ENCODE measurements at places on chromosomes 3 and 15.

DNA sequence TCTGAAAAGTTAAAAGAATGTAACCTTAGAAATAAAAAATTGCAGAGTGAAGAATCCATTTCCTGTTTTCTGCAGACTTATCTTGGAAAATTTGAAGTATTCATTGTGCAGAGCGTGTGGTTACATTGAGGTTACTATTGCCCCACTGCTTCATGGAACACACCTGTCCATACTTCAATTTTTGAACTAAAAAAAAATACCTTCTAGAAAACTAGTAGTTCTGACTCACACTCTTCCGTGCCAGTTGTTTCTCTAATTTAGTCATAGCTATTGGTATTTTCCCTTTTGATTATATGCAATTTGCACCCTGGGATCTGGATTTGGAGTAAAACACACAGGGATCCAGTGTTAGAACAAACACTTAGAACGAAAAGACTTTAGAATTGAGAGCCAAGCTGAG is 111.8 kb upstream of the LYSMD4 start:
- peak; percentile 32 for DNase-seq

GRCh38 chr3:105915524-105915923 is 46.7 kb upstream of the CBLB start:
- no peak for DNase-seq

GRCh38 chr15:74213858-74214284 is 11.3 kb upstream of the STRA6 start:
- DNase-seq, result no peak

GRCh38 chr15:38490242-38490922 is 36.5 kb downstream of the FAM98B start:
- peak; percentile 70 for DNase-seq

GRCh38 chr3:43620831-43621655 is 768 bp downstream of the ANO10 start:
- DNase-seq, result peak; percentile 42

DNA sequence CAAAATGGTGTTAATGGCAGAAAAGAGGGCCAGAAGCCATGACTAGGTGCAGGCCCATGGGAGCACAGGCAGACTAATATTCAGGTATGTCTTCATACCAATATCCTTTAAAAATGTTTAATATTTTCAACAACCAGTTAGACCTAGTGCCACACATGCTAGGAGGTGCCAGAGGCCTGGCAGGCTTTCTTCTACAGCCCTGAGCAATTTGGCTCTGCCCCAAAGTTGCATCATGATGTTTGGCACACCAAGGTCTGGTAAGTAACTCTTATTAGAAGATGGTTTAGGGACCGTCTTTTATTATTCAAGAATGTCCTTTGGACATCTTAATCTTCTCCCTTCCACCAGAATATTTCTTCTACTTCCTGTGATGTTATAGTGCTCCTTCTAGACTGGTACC is 34.8 kb downstream of the MITF start:
- DNase-seq, result no peak

- DNase-seq, result peak; percentile 50
Observed at GRCh38 chr3:130386604-130387263, 41.3 kb downstream of the COL6A5 start.

DNA sequence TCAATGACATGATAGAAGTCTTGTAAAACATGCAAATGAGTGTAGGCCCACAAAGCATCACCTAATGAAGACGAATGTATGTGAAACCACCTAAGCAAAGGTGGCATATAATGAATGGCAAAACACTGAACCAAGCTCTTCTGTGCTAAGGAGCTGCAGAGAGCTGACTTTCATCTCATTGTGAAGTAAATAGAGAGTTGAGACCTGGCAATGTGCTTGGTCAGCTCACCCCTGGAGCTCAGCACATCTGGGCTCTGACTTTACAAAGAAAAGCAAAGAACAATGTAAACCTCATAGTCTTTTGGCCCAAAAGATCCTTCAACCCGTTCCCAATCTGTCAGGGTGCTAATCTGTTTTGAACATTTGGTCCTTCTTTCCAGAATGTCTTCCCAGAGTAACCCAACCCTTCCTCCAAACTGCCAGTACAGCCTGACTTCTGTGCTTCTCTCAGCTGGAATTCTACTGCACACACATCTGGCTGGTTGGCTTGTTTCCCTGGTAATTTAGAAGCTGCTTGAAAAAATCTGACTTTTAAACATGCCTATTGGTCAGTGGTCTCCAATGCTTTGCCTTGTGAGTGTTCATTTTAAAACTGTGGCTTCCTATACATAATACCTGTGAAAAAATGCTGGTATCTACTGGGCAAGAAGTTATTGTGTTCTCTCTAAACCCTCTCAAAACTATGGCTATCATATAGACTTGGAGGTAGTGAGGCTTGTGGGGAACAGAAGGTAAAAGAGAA is 101.7 kb downstream of the CD200R1L start:
- DNase-seq, result no peak

- no peak for DNase-seq
Observed at GRCh38 chr3:100880072-100880471, 113.1 kb downstream of the ABI3BP start.

DNA sequence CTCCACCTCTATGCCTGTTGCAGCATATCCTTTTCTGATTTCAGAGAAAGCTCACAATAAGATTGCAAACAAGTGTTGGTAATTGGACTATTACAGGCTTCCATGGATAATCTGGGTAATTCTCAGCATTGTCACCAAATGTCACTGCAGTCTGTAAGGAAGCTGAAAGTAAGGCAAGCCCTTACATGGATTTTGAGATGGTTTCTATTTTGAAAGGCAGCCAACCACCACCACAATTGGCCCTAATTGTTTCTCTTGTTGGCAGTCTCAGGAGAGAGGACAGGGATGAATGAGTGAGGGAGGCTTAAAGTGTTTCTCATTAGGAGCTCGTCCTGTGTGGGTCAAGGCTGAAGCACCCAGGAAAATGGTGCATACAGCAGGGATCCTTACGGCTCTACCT is 879.9 kb downstream of the TUSC7 start:
- peak; percentile 20 for DNase-seq

DNA sequence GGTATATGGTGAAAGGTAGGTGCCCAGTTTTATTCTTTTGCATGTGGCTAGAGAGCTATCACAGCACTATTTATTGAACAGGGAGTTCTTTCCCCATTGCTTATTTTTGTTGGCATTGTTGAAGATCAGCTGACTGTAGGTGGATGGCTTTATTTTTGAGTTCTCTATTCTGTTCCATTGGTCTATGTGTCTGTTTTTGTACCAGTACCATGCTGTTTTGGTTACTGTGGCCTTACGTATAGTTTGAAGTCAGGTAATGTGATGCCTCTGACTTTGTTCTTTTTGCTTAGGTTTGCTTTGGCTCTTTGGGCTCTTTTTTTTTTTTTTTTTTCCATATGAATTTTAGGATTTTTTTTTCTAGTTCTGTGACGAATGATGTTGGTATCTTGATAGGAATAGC is 139.2 kb upstream of the CTNNB1 start:
- no peak for DNase-seq
